Activated CD8-positive, alpha-beta memory T cell treated with anti-CD3 and anti-CD28 coated beads for 1 hour (primary cell): ENCODE measurements at places on chromosomes 5 and 9.

GRCh38 chr9:125525921-125526631 is 180.9 kb downstream of the MAPKAP1 start:
- DNase-seq, result no peak

DNA sequence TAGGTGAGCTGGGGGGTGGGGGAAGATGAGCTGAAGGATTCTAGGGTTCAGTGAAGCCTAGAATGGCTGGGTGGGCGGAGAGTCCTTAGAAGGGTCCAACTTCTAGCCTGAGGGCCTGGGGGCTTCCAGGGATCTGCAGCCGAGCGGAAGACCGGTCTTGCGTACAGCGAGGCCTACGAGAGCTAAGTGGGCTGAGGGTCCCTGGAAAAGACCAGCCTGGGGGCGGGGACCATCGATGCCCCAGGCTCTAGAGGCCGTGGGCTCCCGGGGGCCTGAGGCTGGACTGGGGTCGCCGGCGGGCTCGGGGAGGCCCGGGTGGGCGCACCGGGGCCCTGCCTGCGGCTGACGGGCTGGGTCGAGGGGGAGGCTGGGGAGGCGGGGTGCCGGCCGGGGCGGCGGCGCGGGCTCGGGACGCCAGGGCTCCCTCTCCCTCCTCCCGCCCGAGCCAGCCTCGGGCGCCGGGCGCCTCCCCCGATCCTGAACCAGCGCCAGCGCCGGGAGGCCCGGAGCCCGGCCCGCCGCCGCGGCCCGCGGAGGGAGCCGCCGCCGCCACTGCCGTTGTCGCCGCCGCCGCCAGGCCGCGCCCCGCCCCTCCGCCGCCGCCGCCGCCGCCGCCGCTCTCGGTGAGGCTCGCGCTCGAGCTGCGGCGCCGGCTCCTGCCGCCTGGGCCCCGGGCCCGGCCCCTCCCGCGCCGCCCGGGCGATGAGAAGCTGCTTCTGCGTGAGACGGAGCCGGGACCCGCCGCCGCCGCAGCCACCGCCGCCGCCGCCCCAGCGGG is at the start of gene MVB12B:
Gene MVB12B, plus strand, starts transcription at position 602 of the 778 bp plus-strand sequence. Its CDS starts 101 bp downstream, at position 703.
- no peak for DNase-seq

GRCh38 chr9:72477930-72478518 is 43.4 kb upstream of the TMC1 start:
- no peak for DNase-seq

- DNase-seq, result no peak
Measured at GRCh38 chr9:83483223-83483622, 55.0 kb downstream of the FRMD3 start.

DNA sequence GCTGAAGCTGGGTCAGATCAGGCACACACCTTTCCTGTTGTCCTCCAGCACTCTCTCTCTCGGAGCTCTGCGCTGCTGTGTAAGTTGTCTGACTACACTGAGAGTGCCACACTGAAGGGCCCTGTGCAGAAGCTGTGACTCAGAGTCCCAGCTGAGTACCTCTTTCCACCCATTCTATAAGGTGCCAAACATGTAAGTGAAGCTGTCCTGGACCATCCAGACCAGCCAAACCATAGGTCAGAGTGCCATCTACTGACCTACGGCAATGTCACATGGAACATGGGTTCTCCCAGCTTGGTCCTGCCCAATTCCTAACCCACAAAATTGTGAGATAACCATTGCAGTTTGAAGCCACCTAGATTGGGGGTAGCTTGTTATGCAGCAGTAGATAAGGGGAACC is 68.2 kb downstream of the ADCY2 start:
- DNase-seq, result no peak

DNA sequence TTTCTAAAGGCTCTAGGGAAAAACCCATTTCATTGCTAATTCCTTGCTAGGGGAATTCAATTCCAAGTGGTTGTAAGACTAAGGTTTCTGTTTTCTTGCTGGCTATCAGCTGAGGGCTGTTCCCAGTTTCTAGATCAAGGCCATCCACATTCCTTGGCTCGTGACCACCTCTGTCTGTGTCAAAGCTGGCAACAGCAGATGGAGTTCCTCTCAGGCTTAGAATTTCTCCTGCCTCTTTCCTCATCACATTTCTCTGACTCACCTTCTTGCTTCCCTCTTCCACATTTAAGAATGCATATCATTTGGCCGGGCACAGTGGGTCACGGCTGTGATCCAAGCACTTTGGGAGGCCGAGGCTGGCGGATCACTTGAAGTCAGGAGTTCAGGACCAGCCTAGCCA is 19.0 kb downstream of the DAB2IP start:
- no peak for DNase-seq
